ENCODE measurements at places on chromosomes 2 and 18.
A peak's percentile ranks its signal among the peaks of the same experiment; 100 is the strongest.

DNA sequence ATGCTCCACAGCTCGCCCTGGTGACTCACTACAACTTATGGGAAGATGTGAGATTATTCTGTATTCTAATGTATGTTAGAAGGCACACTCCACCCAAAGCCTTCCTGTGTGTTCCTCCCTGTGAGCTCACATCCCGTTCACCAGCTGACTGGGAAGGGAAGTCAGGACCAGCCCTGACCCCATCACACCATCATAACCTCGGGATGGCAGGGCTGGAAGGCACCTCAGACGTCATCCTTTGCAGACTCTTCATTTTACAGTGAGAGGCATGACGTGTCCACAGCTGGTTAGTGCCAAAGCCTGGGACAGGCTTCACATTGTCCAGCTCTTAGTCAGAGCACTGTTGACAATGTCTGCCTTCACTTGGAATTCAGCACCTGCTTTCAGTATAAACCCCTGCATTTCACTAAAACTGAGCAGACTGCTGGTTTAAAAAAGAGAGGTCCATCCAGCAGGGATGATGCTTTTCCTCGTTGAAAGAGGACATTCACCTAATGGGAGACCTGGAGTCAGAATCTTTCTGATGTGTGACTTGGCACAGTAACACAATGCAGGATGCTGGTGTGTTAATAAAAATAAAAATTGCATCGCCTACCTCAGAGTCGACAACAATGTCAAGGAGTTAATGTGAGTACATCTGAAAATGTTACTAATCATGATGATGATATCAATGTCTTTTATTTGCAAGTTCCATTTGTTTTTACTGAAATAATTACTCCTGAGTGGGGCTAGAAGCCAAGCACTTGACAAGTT is 418.0 kb upstream of the TNP1 start:
- peak; percentile 94 for DNase-seq

DNA sequence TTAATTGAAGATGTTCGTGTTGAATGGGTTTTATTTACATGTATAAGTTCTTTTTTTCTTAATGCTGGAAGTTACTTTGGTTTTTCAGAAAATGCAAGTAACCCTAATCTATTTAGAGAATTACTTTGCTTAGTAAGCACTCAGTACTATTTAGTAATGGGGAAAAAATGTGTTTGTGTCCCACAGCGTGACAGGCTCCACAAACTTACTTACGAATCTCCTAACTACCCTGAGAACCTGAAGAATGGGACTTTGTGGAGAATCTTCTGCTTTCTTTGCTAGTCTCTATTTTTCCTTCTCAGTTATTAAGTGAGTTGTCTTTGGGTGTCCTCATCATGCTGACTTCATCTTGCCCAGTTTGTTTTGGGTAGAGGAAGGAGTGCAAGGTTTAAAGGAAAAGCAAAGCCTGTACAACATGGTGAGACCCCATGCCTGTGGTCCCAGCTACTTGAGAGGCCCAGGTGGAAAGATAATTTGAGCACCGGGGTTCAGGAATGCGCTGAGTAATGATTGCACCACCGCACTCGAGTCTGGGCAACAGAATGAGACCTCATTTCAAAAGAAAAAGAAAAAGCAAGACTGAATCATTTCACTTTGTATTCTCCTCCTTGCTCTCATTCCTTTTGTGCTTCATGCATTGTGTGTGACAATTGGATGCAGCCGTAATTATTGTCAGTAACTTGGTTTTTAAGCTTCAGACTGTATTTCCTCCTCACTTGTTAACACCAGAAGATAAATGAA is 10.2 kb downstream of the NEDD4L start:
- peak; percentile 66 for DNase-seq

DNA sequence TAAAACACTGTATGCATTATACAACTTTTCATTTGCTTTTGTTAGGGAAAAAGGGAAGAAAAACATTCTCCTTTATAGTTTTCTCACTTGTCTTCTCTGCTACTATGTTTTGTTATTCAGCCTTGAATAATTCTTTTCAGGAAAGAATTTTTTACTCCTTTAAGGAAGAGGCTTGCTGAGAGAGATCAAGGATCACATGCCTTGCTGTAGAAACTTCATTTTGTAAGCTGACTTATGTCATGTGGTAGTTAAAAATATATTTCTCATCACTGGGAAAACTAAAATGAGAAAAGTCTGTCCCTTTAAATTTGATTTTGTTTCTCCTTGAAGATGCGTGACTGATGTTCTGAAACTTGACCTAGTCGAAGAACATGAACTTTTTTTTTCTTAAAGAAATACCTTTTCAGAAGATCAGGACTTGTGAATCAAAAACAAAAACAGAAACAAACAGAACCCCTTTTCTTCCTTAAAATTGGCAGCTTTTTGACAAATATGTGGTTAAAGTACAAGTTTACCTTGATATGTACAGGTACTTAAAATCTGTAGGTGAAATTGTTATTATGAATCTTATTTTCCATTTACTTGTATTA is 145.1 kb downstream of the COMMD1 start:
- no peak for DNase-seq

GRCh38 chr2:88081924-88082608 is 14.4 kb downstream of the SMYD1 start:
- no peak for DNase-seq

DNA sequence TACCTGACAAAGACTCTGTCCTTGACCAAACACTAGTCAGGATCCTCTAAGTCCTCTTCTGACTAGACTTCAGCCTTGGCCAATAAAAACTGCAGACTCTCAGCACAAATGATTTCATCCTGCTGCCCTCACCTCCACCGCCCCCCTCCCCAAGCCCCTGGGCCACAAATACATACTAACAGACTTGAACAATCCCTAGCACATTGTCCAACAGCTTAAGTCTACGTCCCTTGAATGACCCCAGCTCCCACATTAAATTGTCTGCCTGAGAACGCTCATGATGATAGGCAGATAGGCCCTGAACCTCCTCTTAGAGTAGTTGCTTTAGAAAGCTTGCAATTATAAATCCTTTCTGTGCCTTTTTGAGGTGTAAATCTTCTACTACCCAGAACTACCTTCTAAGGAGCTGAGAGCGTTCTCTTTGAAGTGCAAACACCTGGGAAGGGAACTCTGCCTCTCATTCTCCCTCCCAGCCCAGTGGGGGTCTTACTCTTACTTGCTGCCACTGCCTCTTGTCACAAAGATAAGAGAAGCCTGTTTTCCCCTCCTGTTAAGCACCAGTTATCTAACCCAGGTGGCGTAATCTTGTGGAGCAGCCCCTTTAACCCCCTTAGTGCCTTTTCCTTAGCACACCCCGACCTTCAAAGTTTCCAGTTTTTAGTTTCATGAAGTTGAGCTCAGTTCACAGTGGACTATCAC is 1225.6 kb downstream of the LRP1B start:
- no peak for DNase-seq

DNA sequence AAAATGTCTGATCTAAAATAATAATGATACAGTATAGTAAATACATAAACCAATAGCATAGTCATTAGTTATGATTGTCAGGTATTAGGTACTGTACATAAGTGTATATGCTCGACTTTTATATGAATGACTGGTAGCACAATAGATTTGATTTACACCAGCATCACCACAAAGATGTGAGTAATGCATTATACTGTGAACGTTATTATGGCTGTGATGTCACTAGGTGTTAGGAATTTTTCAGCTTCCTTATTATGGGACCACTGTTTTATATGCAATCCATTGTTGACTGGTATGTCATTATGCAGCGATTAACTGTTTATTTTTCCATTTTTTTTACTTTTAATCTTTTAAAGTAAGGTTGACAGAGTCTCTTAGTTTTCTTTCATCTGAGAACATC is 23.7 kb downstream of the ATP9B start:
- DNase-seq, result no peak

DNA sequence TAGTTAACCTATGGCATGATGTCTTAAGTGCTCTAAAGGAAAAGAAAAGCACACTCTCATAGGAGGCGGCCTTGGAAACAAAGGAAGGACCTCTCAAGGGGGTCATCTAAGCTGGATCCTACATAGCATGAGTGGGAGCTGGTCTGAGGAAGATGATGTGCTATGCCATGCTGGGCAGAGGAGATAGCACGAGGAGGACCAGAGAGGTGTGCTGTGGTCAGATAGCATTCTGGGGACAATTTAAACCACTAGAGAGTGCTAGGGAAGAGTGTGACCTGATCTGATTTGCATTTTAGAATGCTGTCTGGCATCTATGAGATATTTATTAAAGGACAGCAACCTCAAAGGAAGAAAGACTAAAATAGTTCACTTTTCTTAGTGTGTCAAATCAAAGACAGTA is 910.1 kb upstream of the CELF4 start:
- DNase-seq, result no peak

DNA sequence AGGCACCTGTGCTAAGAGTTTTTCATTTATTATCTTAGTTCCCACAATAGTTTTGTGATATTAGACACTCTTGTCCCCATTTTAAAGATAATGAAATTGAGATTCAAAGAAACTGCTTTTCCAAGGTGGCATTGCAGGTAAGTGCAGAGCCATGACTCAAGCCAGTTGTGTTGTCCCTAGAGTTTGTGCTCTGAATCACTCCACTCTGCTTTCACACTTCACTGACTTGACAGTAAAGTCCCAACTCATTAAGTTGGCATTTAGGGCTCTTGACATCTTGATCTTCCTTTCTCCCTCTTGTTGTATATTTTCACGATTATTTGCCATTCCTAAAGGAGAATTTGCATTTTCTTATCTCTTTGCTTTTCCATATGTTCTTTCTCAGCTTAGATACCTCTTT is 114.3 kb downstream of the DIS3L2 start:
- DNase-seq, result no peak

DNA sequence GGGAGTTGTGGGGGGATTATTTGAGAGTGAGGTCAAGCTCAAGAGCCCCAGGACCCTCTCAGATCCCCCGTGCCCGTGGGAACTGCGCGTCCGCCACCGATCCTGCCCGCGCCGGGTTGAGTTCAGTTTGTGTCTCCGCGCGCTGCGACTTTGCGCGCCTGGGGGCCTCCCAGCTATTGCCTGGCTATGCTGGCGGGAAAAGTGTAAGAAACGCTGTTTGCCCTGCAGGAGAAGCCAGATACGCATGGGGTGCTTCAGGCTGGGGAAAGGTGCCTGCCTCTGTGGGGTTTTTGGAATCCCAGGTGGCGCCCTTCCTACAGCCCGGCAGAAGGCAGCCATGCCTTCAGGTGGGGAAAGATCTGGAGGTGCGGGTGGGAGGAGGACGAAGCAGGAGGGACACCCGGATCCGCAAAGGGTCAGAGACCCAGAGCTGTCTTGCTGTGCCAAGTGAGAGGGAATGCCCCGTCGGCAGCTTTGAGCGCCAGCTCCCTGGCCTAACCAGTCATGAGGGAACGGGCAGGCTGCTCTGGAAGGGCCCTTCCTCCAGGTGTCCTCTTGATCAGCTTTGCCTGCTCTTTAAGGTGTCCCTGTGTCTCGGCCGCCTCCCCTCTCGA is 22.5 kb downstream of the TEX44 start:
- no peak for DNase-seq

DNA sequence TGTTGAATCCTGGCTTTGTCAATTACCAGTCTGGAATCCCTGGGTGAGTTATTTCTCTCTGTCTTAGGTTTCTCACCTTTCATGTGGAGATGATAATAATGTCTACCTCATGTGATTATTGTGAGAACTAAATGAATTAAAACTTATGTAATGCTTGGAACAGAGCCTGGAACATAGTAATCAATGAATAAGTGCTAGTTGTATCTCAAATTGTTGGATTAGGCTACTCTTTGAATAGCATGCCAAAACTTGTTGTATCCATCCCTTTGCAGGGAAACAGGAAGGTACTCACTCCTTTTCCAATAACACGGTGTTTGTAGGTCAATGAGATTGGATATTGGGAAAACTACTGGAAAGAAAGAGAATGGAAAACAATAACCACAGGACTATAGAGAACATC is 796.6 kb upstream of the ZEB2 start:
- DNase-seq, result no peak
